ENCODE measurements at places on chromosomes 6 and 20.

DNA sequence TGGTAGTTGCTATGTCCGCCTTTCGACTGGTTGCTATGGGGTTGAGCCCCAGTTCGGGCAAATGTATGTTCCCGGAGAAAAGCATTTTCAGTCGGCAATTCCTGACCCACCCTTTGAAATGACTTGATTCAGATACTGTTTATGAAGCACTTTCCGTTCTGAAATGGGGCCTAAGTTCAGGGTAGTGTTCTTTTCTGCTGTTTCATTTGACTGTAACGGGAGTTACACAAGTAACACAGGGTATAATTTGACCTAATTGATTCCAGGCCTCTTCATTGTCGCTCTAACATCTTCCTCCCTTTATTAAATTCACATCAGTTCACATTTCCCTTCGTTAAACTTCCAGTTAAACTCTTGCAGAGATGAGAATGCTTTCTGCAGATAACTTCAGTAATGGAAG is 85.5 kb downstream of the BMP6 start:
- DNase-seq: no peak

DNA sequence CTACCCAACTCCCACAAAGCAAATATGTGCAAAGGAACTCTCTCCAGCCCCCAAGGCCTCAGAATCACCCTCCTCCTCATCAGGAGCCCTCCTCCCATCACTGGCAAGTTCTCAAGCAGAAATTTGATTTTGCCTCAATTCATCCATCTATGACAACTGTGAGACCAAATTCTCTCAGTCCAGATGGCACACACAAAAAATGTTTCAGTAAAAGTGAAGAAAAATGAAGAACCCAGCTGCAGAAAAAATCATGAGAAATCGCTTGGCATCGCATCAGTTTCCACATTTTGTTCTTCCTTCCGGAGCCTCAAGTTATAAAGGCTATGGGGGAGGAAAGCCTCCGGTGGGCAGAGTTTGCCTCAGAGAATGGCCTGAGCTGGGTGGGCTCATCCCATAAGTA is 6.4 kb upstream of the CD24 start:
- no peak for DNase-seq

DNA sequence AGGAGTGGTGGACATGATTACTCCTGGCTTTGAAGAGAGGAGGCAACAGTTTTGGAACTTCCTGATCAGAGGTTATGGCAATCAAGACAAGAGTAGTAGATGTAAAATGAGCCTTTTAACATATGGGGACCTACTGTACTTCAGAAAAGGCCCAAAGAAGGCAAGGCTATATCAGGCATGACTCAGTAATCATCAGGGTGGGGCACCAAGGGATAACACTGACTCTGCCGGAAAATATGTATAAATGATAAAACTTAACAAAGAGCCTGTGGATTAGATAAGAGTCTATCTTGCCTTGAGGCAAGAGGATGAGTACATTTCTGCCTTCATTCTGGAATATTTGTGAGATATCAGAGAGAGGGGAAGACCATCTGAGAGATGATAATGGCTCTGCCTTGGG is 1389.9 kb upstream of the MAP3K7 start:
- DNase-seq: no peak

- peak; percentile 85 for DNase-seq
Observed at GRCh38 chr6:41936073-41936837, 5.4 kb downstream of the CCND3 start.

- DNase-seq: no peak
Observed at GRCh38 chr20:38034961-38035360, 1.4 kb downstream of the RPRD1B start.

GRCh38 chr6:11317885-11318771 is 85.7 kb upstream of the NEDD9 start:
- peak; percentile 90 for DNase-seq

- no peak for DNase-seq
Observed at GRCh38 chr20:54629632-54630031, 154.2 kb downstream of the DOK5 start.

GRCh38 chr6:23222724-23223123 is 653.4 kb downstream of the HDGFL1 start:
- DNase-seq: no peak

DNA sequence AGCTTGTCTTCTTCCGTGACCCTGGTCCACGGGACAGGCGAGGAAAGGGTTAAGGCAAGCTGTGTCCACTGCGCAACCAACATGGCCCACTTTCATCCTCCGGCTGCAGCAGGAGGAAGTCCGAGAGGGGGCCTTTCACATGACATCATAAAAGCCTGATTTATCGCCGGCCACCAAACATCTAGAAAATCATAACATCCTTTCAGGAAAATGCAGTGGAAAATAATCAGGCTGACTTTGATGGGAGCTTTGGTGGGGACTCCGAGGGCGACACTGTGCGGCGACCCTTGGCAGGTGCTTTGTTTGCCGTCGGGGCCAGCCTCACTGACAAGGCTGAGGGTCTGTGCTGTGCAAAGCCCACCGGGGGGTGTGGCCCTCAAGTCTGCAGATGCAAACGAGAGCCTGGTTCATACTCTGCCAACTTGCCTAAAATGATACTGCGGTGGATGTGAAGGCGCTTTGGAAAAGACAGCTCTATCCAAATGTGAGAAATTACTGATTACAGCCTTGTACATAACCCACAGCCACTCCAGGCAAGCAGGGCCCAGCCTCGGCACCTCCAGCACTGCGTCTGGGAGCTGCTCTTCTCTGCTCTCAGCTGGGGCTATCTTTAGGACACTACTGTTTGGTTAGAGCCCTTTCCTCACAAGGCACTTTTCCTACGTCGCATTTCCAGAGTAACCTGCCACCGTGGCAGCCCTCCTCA is 25.7 kb downstream of the FOXC1 start:
- DNase-seq: peak; percentile 74

GRCh38 chr6:16337295-16337975 is 99.0 kb downstream of the GMPR start:
- peak; percentile 97 for DNase-seq

DNA sequence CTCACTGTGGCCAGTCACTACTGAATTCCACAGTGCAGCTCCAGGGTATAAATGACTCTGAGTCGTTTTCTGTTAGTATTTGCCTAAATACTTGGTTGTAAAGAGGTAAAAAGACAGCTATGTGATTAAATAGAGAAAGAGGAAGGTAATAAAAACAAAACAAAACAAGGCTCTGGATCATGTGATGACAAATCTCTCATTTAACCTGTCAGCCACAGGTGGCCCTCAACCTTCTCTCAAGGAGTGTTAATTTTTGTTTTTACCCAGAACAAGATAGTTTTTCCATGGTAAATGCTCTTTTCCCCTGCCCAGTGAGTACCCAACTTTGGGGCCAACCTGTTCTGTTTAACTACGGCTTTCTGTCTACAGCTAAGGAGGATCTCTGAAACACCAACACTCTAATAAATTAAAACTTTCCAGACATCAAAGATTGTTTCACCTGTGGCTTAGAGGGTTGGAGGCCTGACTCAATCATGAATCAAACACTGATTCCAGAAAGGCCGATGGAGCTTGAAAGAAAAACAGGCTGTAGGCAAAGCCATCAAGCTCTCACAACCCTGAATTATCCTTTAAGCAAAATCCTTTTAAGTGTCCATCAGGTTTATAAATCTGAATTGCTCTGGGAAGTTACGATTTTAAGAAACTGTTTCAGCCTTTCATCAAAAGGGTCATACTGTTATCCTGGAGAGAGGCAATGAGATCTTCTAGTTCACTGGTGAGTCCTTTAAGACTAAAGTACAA is 81.5 kb upstream of the BCLAF1 start:
- DNase-seq: no peak

DNA sequence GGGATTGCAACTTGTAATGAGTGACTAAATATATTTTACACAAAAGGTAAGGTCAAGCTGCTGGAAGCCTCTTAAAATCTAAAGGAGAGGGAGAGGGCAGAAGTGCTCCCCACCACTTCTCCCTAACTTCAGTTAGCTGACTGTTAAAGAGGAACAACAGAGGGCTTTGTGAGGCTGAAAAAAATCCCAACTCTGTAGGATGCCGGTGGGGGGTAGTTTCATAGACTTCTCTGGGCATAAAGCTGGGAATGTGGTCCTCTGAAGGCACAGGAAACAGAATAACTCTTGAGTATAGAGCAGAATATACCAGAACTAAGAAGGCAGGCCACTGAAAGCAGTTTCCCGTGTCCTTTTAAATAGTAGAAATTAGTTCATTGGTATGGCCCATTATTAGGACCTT is 71.6 kb downstream of the KIF6 start:
- no peak for DNase-seq

DNA sequence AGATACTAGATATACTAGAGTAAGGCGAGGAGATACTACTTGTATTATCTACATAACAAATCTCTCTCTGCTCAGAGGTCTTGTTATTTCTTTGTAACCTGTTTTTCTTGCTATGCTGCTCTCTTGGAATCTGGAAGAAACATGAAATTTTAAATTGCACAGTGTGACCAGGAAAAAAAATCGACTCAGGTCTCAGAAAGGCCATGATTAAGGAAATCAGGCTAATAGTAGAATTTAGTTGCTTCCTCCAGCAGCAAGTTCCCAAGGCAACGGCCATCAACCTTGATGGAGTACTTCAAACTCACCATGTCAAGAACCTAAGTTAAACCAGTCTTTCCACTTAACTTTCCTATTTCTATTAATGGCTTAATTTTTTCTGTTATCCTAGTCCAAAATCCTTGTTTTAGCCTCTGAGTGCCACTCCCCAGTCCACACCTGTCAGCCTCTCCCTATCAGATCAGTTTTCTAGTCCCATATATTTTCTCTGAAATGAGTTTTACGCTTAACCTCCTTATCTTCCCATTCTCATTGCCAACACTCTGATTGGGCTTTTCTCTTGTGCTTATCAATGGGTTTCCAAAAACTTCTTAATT is 87.7 kb upstream of the BEND3 start:
- DNase-seq: no peak

GRCh38 chr20:10610251-10610650 is 63.5 kb downstream of the JAG1 start:
- DNase-seq: peak; percentile 81

GRCh38 chr20:32236048-32236533 is 28.4 kb downstream of the POFUT1 start:
- DNase-seq: no peak

- DNase-seq: no peak
Observed at GRCh38 chr6:162343936-162344645, 383.5 kb downstream of the PRKN start.

GRCh38 chr6:144809120-144809519 is 524.0 kb downstream of the UTRN start:
- no peak for DNase-seq

GRCh38 chr20:45181639-45182038 is 6.9 kb downstream of the PI3 start:
- no peak for DNase-seq

- no peak for DNase-seq
Observed at GRCh38 chr6:168221497-168222079, 98.0 kb downstream of the DACT2 start.

DNA sequence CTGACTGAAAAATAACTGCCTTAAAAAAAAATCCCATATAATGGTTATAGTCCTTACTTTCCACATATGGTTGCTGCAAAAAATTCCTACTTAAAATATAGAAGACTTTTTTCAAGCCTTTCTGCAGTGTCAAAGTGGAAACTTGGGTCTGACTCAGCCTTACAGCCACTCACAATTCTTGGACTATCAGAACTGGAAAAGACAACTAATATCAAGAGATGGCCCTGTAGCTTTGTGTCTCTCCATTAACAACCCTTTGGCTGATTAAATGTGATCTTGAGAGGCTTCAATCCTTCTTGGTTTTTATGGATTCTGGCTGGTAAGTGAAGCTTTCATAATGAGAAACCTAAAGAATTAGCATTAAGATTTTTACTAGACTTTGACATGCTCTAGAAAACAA is 307.8 kb downstream of the RNGTT start:
- DNase-seq: no peak

DNA sequence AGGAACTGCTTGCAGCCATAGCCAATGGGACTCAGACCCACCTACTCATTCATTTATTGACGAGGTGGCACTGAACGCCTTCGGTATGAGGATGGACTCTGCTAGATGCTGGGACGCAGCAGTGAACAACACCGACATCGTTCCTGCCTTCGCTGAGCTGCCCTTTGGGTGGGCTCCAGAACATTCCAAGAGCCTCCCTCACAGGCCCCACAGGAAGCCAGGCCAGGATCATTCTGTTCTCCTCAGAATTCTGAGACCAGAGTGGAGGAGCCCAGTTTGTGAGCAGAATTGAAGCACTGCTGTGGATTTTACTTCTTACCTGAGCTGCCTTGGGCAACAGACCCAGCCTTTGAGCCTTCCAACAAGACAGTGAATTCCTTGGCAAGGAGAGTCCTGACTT is 82.1 kb downstream of the KCNB1 start:
- DNase-seq: peak; percentile 84

DNA sequence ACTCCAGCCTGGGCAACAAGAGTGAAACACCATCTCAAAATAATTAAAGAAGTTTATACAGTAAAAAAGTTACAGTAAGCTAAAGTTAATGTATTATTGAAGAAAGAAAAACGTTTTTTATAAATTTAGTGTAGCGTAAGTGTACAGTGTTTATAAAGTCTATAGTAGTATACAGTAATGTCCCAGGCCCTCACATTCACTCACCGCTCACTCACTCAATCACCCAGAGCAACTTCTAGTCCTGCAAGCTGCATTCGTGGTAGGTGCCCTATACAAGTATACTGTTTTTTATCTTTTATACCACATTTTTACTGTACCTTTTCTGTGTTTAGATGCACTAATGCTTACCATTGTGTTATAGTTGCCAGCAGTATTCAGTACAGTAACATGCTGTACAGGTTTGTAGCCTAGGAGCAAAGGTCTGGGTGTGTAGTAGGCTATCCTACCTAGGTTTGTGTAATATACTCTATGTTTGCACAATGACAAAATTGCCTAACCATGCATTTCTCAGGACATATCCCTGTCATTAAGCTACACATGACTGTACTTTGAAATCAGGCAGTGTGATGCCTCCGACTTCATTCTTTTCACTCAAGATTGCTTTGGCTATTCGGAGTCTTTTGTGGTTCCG is 16.7 kb downstream of the MGME1 start:
- DNase-seq: no peak

GRCh38 chr20:10297684-10298240 is 79.1 kb downstream of the SNAP25 start:
- no peak for DNase-seq

GRCh38 chr20:53883098-53883911 is 187.1 kb downstream of the BCAS1 start:
- DNase-seq: no peak

GRCh38 chr6:32192608-32193039 is at the start of gene GPSM3:
Gene GPSM3 (minus strand): TSS chr6:32192643. CDS start chr6:32192513, 130 bp downstream.
- DNase-seq: peak; percentile 91

- peak; percentile 37 for DNase-seq
Observed at GRCh38 chr20:48186915-48187314, 401.6 kb upstream of the SULF2 start.

- DNase-seq: no peak
Observed at GRCh38 chr20:44827401-44827800, 17.1 kb upstream of the RIMS4 start.

- DNase-seq: no peak
Observed at GRCh38 chr20:18003897-18004296, 35.1 kb downstream of the MGME1 start.

DNA sequence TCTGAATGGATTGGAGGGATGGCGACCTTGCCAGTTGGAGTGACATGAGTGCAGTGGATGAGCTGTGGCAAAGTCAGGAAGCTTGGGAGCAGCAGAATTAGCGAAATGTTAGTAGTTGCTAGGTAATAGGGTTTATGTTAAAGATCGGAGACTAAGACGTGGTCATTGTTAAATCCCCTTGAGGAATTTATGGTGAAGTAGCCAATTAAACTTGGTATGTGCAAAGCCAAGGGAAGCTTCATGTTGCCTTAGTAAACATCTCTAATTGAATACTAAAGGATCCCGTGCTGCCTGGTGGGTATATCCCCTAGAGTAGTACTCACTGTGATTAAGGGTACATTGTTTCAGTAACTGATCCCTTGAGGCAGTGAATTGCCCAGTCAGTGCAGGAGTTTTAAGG is 106.0 kb downstream of the PRIM2 start:
- no peak for DNase-seq

All from posterior vena cava (tissue), 2 donors.